Fibroblast of lung (primary cell): ENCODE measurements at places on chromosomes 2 and 18. TPM values are rescaled to one million over a fixed set of nuclear protein-coding genes. Genes with fewer than 3 reads are reported as not detected.

Gene DCDC2C
- total RNA-seq: not detected in 2 replicates

Gene SGPP2
- total RNA-seq: not detected in 2 replicates

Gene RGPD8
- total RNA-seq: 9.5 and 13.4 TPM in 2 replicates

Gene GAREM1
- 1.5 TPM in 2 replicates for total RNA-seq

Gene CCDC148
- total RNA-seq: 1.0 and 1.2 TPM in 2 replicates

Gene PLEKHH2
- total RNA-seq: 14.0 and 15.9 TPM in 2 replicates

Gene TLX2
- total RNA-seq: under 0.01 TPM in 1 of 2 replicates, not detected in the other
